ENCODE measurements at places on chromosomes 7 and 10.

DNA sequence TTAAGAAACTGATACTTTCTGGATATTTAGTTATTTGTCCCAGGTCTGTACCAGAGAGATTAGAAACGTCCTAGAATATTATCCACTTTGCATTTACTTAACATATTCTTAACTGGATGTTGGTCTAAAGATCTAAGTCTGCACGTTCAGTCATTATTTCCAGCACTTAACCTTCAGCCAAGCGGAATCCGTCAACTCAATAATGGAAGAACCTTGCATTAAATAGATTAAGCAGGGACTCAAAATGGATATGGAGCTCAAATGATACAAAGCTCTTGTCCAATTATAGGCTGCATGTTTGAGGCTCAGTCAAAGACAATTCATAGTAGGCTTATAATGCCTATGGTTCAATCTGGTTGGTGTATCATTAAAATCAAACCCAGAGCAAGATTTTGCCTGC is 162.9 kb downstream of the SEMA3D start:
- no peak for DNase-seq

DNA sequence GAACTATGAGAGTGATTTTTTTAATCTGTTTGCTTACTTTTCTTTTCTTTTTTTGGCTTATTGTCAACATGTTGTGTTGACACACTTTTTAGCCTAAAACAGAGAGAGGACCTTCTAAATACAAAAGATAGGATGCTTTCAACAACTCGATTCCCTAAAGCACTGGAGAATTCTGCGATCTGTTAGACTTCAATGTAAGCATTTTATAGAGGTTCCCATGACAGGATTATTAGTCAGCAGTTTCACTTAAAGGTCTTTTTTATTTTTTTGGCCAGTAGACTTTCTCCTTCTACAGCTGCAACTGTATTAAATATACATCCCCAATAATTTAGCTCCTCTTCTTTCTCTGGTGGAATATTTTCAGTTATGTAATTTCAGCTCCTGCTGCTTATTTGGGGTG is 12.7 kb upstream of the NRP1 start:
- DNase-seq, result no peak

- no peak for DNase-seq
Observed at GRCh38 chr10:69853064-69853463, 51.4 kb downstream of the COL13A1 start.

GRCh38 chr10:122301055-122301810 is 30.1 kb downstream of the BTBD16 start:
- no peak for DNase-seq

DNA sequence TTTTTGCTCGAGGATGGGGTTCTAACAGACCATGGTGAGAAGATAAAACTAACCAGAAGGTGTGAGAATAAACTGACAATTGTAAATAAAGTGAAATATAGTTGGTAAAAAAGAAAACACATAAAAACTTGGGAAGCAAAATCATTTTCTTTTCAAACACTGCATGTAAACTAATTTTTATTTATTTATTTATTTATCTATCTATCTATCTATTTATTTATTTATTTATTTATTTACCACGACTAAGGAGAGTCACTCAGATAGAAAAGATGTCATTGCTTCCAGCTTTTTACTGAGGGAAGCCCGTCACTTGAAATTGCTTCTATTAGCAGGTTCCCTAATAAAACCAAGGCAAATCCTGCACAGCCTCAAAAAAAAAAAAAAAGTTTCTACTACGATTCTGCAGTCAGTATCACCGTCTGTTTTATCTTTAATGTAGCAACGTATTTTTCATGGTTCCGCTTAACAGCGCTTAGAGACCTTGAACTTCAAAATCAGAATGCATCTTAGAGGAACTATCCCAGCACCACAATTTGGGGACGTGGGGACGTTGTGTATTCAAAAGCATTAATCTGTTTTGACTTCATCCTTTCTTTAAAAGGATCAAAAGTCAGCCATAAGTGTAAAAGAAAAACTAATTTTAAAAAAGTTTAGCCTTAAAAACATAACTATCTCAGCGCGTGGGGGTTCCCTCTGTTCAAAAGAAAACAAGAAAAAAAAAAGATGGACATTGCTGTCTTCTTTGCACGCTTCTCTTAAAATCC is 33.3 kb upstream of the EBLN1 start:
- no peak for DNase-seq

- DNase-seq, result no peak
Observed at GRCh38 chr7:70063371-70063770, 465.1 kb downstream of the AUTS2 start.

DNA sequence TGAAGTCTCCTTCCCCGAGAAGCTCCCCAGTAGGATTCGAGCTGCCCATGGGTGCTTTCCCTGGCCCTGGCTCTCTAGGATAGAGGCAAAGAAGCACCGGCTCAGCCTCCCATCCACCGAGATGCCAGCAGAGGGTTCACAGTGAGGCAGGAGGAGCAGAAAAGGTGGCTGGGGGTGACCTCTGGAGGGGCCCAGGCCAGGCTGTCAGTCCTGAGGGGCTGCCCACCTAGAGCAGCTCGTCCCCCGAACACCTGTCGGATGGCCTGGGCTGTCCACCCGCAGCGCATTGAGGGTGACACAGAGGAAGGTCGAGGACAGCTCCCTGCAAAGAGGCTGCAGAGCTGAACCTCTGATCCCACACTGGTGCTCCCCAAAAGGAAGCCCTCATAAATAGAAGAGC is 167.2 kb upstream of the PPP2R2D start:
- no peak for DNase-seq

DNA sequence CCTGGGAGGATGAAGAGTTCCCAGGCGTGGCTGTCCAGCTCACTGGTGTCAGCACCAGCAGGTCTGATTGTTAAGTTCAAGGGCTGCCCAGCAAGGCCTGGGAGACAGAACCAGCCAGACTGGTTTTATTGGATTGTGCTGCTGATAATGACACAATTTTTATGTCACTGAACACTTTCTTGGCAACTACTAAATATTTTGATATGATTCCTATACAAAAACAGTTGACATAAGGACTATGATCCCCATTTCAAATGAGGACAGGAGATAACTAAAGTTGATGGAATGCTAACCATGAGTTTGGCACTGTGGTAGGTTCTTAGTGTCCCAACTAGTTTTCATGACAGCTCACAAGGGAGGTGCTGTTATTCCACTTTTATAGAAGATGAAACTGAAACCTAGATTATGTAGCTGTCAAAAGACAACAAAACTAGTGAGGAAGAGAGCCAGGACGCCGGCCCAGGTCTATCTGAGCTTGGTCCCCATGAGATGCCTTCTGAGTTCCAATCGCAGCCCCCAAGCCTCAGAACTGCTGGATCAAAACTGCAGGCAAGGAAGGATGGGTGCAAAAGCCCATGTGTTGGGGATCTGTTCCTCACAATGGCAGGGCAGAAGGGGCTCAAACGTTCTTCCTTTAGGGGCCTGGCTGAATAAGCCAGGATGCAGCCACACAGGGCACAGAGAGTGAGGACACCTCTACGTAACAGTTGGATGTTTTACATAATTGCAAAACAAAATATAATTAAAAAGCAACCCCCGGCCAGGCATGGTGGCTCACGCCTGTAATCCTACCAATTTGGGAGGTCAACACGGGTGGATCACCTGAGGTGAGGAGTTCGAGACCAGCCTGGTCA is 52.8 kb downstream of the COBL start:
- peak; percentile 89 for DNase-seq

DNA sequence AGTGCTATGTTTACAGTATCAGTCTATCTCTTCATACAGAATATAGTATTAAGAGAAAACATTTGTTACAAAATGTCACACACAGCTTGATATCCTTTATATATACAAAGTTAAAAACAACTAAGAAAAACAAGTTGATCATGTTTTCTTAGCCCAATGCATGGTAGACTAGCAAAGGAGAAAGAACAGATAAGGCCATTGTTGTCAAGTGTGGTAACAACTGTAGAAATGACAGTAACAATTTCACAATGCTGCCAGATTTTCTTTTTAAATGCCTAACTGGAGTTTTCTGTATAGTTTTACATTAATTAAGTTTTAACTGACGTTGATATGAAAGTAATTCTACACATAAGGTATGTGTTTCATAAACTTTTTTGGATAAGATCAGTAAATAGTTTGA is 65.8 kb downstream of the TFEC start:
- DNase-seq, result no peak

- DNase-seq, result no peak
Observed at GRCh38 chr10:89202033-89202425, 5.1 kb downstream of the CH25H start.

DNA sequence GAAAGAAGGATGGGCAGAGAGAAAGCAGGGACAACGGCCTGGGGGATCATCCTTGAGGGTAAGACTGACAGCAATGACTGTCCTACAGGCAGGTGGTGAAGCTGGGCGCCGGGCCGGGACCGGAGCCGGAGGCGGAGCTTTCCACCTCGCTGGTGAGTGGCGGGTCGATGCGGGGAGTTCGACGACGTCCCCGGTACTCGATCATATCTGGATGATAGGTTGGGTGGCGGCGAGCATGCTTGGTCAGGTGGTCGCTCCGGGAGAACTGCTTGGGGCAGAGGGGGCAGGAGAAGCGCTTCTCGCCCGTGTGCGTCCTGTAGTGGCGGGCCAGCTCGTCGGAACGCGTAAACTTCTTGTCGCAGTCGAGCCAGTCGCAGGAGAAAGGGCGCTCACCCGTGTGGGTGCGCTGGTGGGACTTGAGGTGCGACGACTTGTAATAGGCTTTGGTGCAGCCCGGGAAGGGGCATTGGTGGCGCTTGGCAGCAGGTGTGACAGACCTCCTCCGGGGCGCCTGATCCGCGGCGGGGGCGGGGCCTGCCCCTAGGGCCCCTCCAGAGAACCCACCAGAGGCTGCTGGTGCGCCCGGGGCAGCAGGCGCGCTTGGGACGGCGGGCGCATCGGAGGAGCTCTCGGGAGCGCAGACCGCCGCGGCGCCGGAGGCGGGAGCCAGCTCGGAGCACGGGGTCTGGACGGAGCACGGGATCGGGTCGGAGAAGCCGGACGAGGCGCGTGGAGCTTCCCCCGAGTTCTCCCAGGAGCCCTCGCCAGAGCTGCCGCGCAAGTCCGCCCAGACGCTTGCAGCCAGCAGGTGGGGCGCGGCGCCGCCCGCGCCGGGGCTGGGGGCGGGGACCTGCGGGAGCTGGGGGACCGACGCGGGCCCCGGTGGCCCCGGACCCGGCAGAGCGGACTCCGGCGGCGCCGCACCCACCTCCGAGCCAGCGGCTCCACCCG is 752 bp downstream of the KLF14 start:
- peak; percentile 43 for DNase-seq

DNA sequence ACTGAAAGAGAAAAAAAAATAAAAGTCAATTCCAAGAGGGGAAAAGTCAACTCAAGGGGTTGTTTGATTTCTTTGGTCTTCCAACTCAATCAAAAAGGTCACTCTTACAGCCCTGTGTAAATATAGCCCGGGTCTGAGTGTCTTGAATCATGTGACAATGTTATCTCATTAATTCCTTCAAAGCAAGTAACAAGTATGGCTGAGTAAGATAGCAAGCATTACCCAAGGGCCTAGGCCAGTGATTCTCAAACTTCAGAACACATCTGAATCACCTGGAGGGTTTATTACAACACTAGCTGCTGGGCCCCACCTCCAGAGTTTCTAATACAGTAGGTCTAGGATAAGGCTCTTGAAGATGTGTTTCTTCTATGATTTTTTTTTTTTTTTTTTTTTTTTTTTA is 125.0 kb downstream of the PRLHR start:
- DNase-seq, result no peak

GRCh38 chr10:110305767-110306451 is 1.2 kb upstream of the SMNDC1 start:
- DNase-seq, result no peak

GRCh38 chr10:76117949-76118348 is 686.5 kb downstream of the LRMDA start:
- no peak for DNase-seq

GRCh38 chr10:1230138-1230537 is 174.0 kb downstream of the WDR37 start:
- no peak for DNase-seq

GRCh38 chr10:3110782-3111620 is 43.7 kb downstream of the PFKP start:
- DNase-seq, result no peak

- DNase-seq, result no peak
Observed at GRCh38 chr7:100888988-100889750, at the start of gene UFSP1. Gene UFSP1 (minus strand): TSS chr7:100889715. CDS start chr7:100889271, 444 bp downstream.

All from T47D (cell line).